CD8-positive, alpha-beta memory T cell (primary cell): ENCODE measurements at places on chromosomes 6 and 20.

DNA sequence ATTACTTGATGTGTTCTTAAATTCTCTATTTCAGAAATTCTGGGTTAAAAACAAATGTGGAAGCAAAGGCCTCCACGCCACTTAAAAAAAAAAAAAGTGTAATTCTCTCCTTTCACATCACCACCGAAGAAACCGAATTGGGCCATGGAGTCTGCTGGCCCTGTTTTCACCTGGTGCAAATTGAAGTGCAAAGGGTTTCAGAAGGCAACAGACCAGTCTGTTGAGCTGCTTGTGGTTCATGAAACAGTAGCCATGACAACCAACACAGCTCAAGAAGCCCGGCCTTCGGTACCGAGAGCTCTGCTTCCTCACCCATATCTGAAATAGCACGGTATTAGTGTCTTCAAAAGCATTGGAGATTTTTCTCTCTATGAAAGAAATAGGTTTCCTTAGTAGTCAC lies 63.1 kb downstream of the GMPR start:
- H3K4me3 ChIP-seq = no peak overlapping the region
- DNase-seq = no peak
- H3K27ac ChIP-seq = no peak overlapping the region
- H3K4me1 ChIP-seq = no peaks in the 10 kb centered on the region
- H3K27me3 ChIP-seq = no peaks in the 10 kb centered on the region

GRCh38 chr20:36873498-36874189 lies 2.3 kb upstream of the TLDC2 start:
- no peaks in the 10 kb centered on the region for H3K27me3 ChIP-seq
- H3K4me3 ChIP-seq = no peak overlapping the region
- DNase-seq = no peak
- no peak overlapping the region for H3K27ac ChIP-seq

DNA sequence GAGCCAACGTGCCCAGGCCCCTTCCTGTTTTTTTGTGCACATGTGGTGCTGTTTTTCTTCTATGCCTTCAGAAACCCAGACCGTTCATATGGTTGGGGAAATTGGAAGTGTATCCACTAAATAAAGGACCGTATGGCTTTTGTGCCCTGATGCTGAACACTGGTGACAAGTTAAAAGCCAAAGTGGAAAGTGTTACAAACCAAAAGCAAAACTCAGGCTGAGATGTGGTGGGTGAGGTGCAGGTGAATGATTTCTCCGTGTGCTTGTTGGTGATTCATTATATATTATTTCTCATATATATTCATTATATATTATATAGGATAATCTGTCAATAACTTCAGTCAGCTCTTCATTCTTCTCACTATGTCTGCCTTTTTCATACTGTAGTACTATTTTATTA lies 148.6 kb downstream of the SOBP start:
- H3K4me3 ChIP-seq = no peak overlapping the region
- DNase-seq = no peak

GRCh38 chr20:40572251-40572650 lies 116.8 kb downstream of the MAFB start:
- no peaks in the 10 kb centered on the region for H3K36me3 ChIP-seq
- no peaks in the 10 kb centered on the region for H3K27me3 ChIP-seq
- H3K4me3 ChIP-seq = no peak overlapping the region
